T-helper 2 cell (primary cell): ENCODE measurements at places on chromosomes 12 and 14.

GRCh38 chr12:75577812-75578211 lies 66.4 kb upstream of the KRR1 start:
- DNase-seq: no peak

DNA sequence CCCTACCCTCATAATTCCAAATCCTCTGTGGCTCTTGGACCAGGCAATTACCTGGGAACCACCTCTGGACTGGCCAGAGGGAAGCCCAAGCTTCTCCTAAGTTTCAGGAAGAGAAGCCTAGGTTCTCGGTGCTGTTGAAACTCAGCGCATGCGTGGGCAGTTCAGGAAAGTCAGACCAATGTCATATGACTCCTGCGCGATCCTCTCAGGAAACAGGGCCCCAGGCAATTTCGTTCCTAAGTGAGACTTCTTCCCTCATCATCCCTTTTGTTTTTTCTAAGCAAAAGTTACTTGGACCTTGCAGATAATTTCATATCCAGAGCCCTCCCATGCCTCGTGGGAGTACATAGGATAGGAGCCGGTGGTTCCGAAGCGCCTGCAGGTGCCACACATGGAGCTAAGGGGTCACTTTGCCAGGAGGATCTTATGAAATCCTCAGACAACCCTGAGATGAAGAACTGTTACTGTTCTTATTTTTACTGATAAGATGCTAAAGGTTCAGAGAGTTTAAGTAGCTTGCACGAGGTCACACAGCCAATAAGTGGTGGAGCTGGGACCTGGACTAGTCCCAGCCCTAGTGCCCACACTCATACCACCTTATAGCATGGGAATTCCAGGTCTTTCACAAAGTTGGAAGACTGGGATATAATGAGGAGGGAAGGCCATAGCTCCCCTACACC lies 168.2 kb downstream of the ZFP36L1 start:
- DNase-seq: no peak

DNA sequence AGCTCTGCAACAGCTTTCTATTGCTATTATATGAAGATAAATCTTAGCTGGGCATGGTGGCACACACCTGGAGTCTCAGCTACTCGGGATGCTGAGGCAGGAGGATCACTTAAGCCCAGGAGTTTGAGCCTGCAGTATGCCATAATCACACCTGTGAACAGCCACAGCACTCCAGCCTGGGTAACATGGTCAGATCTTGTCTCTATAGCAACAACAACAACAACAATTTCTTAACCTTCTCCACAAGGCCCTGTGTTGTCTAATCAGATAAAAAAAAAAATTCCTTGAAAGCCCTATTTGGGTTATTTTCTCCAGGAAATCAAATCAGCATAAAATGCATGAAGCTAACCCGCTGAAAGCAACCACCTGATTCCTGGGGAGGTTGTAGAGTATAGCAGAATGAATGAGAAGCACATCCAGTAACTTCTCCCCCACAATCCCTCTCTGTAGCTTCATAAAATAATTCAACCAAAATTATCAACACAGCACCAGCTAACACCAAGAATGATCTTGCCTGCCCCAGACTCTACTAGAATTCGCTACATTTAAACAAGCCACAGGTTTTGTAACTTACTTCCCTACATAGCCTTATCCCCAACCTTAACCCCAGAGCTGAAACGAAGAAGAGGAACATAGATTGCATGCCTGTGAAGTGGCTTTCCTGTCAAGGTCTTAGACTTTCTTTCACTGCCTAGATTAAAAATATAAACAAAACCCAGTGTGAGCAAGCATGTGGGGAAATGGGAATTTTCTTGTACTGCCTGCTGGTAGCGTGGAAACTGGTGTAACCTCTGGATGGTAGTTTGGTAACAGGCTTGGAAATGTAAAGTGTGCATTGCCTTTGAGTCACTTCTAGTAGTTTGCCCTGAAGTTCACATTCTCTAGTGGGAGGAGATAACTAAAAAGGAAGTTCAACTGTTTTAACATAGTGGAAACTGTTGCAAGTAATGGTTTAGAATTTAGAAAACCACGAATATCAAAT lies 6.0 kb upstream of the STK38L start:
- DNase-seq: no peak

DNA sequence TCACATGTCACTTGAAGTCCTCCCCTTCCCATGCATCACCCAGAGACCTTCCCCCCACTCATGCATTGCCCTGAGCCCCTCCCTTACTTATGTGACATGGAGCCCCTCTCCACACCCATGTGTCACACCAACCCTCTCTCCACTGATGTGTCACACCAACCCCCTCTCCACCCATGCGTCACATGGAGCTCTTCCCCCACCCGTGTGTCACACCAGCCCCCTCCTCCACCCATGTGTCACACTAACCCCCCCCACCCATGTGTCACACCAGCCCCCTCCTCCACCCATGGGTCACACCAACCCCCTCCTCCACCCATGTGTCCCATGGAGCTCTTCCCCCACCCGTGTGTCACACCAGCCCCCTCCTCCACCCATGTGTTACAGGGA lies 30.4 kb downstream of the RTL1 start:
- no peak for DNase-seq

DNA sequence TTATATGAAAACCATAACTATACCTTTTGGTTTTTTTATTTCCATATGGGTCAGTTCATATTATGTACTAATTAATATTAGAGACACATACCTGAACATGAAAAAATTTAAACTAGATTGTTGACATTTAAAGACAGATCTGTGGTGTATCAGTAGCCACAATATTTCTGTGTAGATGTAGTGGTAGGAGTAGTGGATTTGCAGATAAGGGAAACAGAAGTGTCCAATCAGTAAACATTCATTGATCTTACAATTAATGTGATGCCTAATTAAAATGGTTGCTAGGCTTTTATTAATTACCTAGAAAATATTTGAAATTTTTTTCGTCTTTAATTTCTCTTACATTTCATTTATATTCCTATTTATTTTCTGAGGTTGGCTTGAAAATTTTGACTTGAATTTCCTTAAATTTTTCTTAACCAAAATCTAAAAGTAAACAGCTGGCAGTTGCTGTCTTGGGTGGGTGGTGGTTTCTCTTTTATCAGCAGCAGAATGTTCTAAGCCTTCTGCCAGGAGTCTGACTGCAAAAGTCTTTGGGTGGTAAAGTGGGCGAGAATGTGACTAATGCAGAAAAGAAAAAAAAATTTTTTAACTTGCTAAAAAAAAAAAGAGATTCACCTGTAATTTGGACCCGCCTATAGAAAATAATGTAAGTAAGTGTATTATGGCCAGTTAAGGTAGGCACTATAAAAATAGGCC lies 2.4 kb downstream of the FGFR1OP2 start:
- peak; percentile 62 for DNase-seq
